Breast epithelium (tissue), 4 donors: ENCODE measurements at places on chromosomes 3 and 15. TPM values are rescaled to one million over a fixed set of nuclear protein-coding genes. Genes with fewer than 3 reads are reported as not detected.

GRCh38 chr3:141392897-141393734, 24.8 kb downstream of the ZBTB38 start:
- no peak overlapping the region for H3K4me3 ChIP-seq
- H3K27me3 ChIP-seq = no peaks in the 10 kb centered on the region
- peak overlapping the region; percentile 80 for H3K27ac ChIP-seq
- H3K4me1 ChIP-seq = no peaks in the 10 kb centered on the region
- no peaks in the 10 kb centered on the region for H3K36me3 ChIP-seq

GRCh38 chr3:24316887-24317383, 177.7 kb downstream of the THRB start:
- H3K27ac ChIP-seq = no peak overlapping the region
- no peak overlapping the region for H3K4me3 ChIP-seq
- no peaks in the 10 kb centered on the region for H3K27me3 ChIP-seq
- no peaks in the 10 kb centered on the region for H3K4me1 ChIP-seq
- H3K36me3 ChIP-seq = no peaks in the 10 kb centered on the region

- H3K27me3 ChIP-seq = no peaks in the 10 kb centered on the region
- no peaks in the 10 kb centered on the region for H3K36me3 ChIP-seq
- H3K4me3 ChIP-seq = no peak overlapping the region
- H3K27ac ChIP-seq = no peak overlapping the region
- DNase-seq = no peak
Measured at GRCh38 chr3:64773137-64773536, 85.3 kb upstream of the ADAMTS9 start.

DNA sequence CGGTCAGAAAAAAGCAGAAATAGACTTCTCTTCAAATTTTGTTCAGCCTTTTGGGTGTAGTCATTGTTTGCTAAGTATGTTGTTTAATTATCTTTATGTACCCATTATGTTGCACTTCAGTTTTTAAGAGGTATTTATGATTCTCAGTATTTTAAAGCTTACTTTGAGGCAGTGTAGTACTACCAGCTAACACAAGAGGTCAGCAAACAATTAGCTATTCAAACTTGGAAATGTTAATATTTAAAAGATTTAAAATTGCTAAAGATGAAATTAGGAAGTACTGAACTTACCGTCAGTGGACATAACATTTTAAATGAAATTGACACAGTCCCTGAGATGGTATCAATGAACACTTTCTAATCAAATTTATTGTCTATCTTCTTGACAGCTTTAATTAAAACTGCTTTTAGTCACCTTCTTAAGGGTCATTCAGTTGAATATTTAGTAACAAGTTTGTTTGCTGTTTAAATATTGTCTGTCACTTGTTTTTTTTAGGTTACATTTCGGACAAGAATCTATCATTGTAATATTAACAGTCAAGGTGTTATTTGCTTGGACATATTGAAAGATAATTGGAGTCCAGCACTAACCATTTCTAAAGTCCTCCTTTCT, 28.1 kb downstream of the NKIRAS1 start:
- DNase-seq = no peak
- H3K4me3 ChIP-seq = no peak overlapping the region
- H3K4me1 ChIP-seq = no peaks in the 10 kb centered on the region
- H3K36me3 ChIP-seq = no peaks in the 10 kb centered on the region
- H3K27ac ChIP-seq = peak overlapping the region; percentile 43

Gene CAPN3
- 27.1 TPM for total RNA-seq

Gene P2RY13
- 0.98 TPM for total RNA-seq

Gene CISH
- 29.6 TPM for total RNA-seq
